Cardiac fibroblast (primary cell): ENCODE measurements at places on chromosomes 16 and 17.
A peak's percentile ranks its signal among the peaks of the same experiment; 100 is the strongest.

DNA sequence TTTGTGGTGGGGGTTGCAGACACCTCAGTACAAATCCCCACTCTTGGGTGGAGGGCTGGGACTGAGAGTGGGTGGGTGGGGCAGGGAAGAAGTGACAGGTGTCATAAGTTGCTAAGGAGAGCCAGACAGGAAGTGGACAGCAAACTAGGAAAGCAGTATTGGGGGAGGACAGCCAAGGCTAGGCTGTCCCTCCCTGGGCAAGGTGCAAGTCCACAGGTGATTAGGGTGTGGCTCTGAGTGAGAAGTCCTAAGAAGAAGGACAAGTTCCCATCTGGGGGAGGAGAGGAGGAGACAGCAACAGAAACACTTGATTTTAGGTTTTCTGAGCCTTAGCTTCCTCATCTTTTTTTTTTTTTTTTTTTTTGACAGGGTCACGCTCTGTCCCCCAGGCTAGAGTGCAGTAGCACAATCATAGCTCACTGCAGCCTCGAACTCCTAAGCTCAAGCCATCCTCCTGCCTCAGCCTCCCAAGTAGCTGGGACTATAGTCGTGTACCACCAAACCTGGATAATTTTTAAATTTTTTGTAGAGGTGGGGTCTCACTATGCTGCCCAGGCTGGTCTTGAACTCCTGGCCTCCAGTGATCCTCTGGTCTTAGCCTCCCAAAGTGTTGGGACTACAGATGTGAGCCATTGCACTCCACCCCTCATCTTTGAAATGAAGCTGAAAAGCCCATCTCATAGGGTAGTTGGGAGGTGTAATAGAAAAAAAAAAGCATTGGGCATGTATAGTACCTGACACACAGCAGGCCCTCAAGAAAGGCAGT, 2.5 kb downstream of the MAPK3 start:
- no peak for DNase-seq

GRCh38 chr17:33292981-33293867, at the start of gene ASIC2:
Gene ASIC2, minus strand, starts transcription at chr17:33293295.
- peak; percentile 22 for DNase-seq

GRCh38 chr17:13485327-13485726, 116.4 kb downstream of the HS3ST3A1 start:
- DNase-seq, result no peak

GRCh38 chr17:57170866-57171265, 85.5 kb upstream of the MSI2 start:
- no peak for DNase-seq
